Mucosa of gallbladder (tissue), 1 donor: ENCODE measurements at places on chromosomes 16 and 17. TPM values are rescaled to one million over a fixed set of nuclear protein-coding genes. Genes with fewer than 3 reads are reported as not detected.

- no peak for DNase-seq
Measured at GRCh38 chr17:45906927-45907622, 12.7 kb downstream of the MAPT start.

- peak; percentile 16 for DNase-seq
Measured at GRCh38 chr17:51585514-51586104, 325.3 kb downstream of the UTP18 start.

The TVP23C gene
- 13.8 TPM for total RNA-seq

The RNF112 gene
- total RNA-seq, result 7.3 TPM

The ECI1 gene
- total RNA-seq, result 69.9 TPM

DNA sequence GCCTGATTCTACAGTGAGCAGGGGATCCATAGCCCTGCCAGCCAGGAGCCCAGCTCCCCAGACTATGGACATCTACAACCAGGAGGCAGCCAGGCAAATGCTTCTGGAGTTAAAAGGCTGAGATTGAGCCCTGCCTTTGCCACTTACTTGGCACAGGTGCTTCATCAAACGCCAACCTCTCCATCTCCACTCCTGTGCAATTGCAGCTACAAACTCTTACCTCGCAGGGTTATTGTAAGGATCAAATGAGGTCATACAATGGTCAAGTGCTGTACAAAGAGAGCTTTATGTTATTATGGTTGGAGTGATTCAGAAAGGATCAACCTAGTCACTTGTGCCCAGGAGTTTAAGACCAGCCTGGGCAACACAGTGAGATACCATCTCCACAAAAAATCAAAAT, 9.8 kb upstream of the MYO18A start:
- DNase-seq, result no peak

DNA sequence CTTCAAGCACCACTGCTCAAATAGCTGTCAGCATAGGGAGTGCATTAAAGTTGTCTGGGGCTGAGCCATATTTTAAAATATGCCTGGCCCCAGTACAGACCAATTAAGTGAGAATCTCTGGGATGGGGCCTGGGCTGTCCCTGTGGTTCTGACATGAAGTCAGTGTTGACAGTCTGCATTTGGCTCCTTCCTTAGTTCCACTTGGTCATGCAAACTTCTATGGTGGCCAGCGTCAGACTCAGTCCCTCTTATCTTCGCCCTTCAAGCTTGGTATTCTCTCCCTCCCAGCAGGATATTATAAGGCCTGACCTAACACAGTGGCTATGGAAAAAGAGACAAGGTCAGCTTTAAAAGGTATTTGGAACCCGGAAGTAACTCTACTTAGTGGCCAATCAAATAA, 177.2 kb downstream of the PMP22 start:
- no peak for DNase-seq

The TTYH2 gene
- total RNA-seq, result 6.9 TPM

The COL1A1 gene
- 421 TPM for total RNA-seq

The PRR29 gene
- total RNA-seq, result 0.26 TPM

The SMTNL2 gene
- 2.4 TPM for total RNA-seq

DNA sequence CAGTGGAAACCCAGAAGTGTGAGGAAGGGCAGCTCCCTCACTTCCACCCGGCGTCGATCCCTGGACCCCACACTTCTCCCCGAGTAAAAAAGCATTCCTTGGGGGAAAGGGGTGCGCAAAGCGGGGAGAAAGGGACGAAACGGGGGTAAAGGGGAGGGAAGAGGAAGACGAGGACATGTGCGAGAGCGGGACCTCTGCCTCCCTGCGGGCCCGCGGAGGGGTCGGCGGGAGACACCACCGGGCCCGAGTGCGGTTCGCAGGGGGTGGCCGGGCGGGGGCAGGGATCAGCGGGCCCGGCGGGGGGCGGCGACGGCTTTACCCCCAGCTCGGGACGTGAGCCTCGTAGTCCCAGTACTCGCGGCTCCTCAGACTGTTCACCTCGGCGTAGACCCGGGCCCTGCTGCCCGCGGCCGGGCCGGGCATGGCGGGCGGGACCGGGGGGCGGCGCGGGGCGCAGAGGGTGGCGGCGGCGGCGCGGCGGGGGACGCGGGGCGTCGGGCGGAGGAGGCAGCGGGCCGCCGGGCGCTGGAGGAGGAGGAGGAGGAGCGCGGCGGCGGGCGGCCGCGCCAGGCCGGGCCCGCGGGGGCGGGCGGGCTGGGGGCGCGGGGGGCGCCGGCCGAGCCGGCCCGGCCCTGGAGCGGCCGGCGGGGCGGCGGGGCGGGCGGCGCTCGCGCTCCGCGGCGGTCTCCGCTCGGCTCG, 443 bp downstream of the CSNK2A2 start:
- DNase-seq, result no peak

- DNase-seq, result no peak
Measured at GRCh38 chr16:28495098-28495793, 803 bp downstream of the APOBR start.

GRCh38 chr16:27238591-27238990, 30.0 kb downstream of the NSMCE1 start:
- no peak for DNase-seq

DNA sequence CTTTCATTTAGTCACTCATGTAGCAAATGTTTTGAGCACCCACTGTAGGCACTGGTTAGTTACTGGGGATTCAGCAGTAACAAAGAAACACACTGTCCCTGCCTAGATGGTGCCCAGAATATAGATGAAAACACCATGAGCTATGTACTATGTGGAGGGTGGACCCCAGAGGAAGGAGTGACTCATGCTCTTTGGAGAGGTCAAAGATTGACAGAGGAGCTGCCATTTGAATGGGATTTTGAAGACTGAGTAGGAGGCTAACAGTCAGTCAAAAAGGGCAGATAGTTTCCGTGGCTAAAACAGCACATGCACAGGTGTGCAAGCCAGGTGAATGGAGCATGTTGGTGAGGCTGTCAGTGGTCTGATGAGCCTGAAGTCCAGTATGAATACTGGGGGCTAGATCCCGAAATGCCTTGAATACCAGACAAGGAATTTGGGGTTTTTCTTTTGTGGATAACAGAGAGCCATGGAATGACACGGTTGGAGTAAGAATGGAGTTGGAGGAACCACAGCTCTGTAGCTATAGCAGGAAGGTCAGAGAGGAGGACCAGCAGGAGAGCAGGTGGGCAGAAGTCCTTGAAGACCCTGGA, 6.1 kb downstream of the IL21R start:
- no peak for DNase-seq

- no peak for DNase-seq
Measured at GRCh38 chr17:36117505-36118382, 14.1 kb downstream of the CCL4 start.
